ENCODE measurements at places on chromosomes 1 and 21.

DNA sequence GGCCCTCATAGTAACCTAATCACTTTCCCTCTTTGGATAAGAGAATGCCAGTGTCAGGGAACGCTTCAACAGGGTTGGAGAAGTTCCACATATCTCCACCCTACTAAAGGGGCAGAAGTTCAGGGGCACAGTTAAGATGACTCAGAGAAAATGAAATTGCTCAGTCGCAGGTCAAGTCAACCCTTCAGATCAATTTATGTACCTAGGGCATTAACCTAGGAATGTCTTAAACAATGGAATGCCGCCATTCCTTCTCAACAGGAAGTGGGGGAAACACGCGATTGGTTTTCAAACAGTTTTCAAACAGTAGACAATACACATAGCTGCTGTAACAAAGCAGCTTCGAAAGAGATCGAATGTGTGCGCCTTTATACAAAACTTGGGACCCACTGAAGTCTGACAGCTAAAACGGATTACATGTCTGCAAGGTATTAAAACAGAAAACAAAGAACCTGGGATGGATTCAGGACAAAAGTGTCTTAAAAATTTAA lies 897 bp downstream of the SLC25A24 start:
- DNase-seq, result no peak

- no peak for DNase-seq
Observed at GRCh38 chr1:219549215-219549614, 63.7 kb downstream of the ZC3H11B start.

DNA sequence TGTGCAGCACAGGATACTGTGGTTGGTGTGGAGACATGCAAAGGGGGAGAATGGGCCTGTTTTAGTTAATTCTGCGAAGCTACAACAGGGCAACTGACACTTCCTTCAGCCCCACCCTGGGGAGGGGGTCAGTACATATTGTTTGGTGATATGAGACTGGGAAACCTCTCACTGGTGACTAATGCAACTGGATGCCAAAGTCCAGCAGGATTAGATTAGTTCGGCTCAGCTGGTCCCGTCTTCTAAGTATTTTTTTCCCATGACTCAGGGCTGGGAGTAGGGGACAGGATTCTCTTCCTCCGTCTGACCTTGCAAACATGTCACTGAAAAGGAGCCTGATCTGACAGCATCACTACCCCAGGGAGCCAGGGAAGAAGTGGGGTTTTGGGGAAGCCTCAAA lies 43.0 kb downstream of the PLXNA2 start:
- no peak for DNase-seq

- DNase-seq, result no peak
Observed at GRCh38 chr1:177200290-177200689, 29.5 kb downstream of the BRINP2 start.

- no peak for DNase-seq
Observed at GRCh38 chr1:28441674-28442073, 64.2 kb upstream of the RCC1 start.

DNA sequence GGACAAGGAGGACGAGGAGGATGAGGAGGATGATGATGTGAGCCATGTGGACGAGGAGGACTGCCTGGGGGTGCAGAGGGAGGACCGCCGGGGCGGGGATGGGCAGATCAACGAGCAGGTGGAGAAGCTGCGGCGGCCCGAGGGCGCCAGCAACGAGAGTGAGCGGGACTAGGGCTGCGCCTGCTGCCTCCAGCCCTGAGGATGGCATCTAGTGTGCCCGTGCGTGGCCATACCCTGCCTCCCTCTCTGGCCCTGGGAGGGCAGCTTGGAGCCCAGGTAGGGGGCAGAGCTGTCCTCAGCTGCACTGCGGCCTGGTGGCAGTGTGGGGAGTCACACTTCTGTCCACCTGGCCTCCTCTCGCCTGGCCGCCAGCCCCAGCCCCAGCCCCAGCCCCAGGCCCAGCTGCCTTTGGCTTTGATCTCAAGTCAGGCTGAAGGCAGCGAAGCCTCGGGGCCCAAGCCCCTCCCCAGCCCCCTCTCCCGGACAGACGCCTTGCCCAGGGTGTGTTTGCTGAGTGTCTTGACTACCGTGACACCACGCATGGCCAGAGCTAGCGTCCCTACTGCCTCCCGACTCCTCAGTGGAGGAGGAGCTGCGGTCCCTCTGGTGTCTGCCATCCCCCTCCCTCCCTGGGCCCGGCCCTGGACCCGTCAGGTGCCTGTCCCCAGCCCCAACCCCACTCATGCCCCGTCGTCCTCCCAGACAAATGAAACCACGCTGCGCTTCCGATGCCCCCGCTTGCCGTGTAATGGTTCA lies 155.2 kb downstream of the PEX14 start:
- no peak for DNase-seq

DNA sequence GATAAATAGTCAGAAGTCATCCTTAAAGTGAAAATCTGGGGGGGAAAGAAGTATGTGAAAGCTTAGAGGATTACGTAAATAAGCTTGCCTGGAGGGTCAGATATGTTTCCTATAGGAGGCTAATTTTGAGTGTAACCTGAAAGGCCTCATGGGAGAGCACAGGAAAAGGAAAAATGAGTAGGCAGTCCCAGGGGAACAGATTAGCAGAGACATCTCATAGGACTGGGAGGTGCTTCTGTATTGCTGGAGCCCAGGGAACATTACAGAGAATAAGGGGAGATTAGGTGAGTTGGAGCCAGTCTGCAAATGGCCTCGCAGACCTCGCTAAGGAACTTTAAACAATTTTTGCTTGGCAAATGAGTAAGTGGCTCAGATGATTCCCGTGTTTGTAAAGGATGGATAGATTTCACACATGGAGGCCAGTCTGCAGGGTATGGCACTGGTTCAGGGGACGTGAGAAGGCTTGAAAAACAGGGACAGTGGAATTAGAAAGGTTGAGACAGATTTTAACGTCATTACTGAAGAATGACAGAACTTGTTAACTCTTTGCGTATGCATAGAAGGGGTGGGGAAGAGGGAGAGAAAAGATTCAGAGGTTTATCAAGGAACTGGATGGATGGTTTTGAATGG lies 149.1 kb downstream of the GREM2 start:
- DNase-seq, result no peak

DNA sequence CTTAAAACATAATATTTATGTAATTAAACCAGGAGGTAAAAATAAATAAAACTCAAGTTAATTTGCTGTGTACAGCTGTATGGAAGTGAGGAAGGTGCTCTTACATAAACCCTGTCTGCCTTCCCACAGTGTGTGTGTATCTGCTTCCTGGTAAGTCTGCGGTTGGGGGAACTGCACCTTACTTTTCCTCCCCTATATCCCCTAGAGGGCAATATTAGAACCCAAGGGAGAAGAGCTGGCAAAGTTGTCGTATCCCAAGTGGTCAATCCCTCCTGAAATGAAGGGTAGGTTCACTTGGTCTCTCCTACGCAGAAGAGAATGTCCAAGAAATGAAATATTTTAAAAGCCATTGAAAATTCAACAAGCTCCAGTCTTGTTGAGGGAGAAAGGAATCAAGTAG lies 17.8 kb upstream of the JAK1 start:
- DNase-seq, result no peak

GRCh38 chr1:209416716-209417115 lies 166.8 kb upstream of the CAMK1G start:
- DNase-seq, result no peak

DNA sequence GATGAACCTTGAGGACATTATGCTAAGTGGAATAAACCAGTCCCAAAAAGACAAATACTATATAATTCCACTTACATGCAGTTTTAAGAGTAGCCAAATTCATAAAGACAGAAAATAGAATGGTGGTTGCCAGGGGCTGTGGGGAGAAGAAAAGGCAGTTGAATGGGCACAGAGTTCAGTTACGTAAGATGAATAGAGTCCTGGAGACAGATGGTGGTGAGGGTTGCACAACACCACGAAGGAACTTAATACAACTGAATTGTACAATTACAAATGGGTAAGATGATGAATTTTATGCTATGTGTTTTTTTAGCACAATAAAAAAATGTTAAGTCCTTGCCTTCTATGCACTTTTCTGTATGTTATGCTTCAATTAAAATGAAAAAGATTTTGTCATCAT lies 66.6 kb downstream of the CD34 start:
- DNase-seq, result no peak

DNA sequence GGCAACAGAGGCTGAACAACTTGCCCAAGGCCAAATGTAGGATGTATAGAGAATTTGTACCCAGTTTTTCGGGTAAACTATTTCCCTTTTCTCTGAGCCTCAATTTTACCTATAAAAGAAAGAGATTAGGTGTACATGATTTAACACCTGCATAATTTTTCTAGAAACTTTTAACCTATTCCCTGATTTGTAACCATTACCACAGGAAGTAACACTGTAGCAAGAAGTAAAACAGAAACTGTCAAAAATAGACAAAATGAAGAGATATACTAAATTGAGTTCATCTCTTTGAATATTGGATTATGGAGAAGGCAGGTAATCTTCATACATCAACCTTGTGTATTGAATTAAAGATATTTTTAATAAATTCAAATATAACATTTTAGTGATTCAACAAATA lies 136.2 kb downstream of the ZC3H11B start:
- DNase-seq, result no peak

DNA sequence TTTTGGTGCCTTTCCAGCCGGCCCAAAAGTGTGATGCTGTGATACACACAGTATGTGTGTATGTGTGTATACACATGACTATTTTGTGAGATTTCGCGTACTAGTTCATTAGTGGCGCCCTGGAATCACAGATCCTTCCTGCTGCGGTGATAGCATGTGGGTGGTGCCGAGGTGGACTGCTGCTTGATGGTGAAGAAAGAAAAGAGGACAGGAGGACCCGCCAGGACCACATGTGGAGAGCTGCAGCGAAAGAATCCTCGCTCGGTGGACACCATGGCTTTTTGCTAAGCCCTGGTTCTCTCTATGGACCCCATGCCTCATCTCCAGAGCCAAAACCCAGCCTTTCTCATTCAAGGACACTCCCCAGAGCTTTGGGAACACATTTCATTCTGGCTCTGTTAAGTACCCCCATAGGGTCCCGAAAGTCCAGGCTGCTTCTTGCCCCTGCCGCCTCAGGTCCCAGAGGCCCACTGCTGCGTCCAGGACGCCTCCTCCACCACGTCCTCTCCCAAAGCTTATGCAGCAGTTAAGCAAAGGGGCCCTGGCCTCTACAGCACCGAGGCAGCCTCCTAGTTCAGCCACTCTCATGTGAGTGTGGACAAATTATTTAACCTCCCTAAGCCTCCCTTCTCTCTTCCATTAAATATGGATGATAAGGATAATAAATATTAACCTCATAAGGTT lies 32.8 kb upstream of the COX20 start:
- DNase-seq, result no peak

GRCh38 chr1:202034683-202035462 lies 24.5 kb downstream of the ELF3 start:
- DNase-seq, result no peak

DNA sequence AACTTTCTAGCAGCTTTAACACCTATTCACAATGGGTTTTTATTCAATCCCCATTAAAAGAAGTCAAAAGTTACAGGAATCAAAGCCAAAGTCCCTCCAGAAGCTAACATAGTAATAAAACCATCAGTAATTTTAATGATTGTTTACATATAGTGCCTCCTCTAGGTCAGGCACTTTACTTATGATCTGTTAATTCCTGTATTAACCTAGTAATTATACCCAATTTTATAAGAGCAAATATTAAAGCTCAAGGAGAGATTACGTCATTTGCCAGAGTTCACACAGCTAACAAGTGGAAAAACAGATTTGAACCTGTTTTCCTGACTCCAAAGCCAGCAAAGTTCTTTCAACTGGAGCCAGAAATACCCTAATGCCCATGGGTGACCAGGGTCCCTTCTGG lies 112.9 kb upstream of the F3 start:
- no peak for DNase-seq

All from activated CD4-positive, alpha-beta T cell treated with anti-CD3 and anti-CD28 coated beads for 1 hour (primary cell).